ENCODE measurements at places on chromosomes 7 and 10. TPM values are rescaled to one million over a fixed set of nuclear protein-coding genes. Genes with fewer than 3 reads are reported as not detected.

CDK6 gene
- total RNA-seq = 49.2 TPM

SUV39H2 gene
- total RNA-seq = 27.6 TPM

HTR5A gene
- total RNA-seq = not detected

CPVL gene
- total RNA-seq = 106 TPM

PVRIG gene
- not detected for total RNA-seq

TMEM229A gene
- not detected for total RNA-seq

AUTS2 gene
- 4.7 TPM for total RNA-seq
